ENCODE measurements at places on chromosomes 2 and 18.

DNA sequence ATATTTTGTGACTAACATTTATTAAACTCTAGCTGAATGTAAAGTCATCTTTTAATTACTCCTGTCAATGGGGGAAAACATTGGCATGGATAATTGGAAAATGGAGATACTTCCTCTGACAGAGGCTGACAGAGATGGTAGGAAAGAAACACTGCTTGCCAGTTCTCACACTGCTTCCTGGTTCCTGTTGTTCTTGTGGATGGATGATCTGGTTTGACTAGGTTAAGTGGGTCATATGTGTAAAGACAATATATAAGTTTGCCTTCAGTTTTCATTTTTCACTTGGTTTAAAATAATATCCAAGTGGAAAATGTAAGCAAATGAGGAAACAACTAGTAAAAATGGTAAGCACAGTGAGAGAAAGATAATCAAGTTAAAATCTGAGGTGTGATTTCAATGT, 188.8 kb upstream of the CWC22 start:
- no peak for DNase-seq

- no peak for DNase-seq
Measured at GRCh38 chr2:203713381-203713780, 6.9 kb downstream of the CD28 start.

DNA sequence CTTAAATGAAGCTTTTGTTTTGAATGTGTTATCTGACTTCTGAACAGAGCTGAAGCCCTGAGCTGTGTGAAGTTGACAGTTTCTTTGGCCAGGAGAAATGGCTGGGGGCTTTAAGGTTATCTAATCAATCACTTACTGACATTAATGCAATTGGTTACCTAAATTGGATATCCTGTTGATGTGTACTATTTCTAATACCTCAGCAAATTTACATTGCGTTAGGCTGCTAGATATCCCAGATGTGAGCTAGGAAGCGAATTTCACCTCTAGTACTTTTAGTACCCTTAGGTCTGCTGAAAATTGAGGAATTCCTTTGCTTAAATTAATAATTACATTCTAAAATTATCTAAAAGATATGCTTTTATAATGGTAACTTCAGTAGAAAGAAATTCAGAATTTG, 102.0 kb downstream of the LCLAT1 start:
- no peak for DNase-seq

- peak; percentile 7 for DNase-seq
Measured at GRCh38 chr2:99338029-99338585, 918 bp downstream of the EIF5B start.

DNA sequence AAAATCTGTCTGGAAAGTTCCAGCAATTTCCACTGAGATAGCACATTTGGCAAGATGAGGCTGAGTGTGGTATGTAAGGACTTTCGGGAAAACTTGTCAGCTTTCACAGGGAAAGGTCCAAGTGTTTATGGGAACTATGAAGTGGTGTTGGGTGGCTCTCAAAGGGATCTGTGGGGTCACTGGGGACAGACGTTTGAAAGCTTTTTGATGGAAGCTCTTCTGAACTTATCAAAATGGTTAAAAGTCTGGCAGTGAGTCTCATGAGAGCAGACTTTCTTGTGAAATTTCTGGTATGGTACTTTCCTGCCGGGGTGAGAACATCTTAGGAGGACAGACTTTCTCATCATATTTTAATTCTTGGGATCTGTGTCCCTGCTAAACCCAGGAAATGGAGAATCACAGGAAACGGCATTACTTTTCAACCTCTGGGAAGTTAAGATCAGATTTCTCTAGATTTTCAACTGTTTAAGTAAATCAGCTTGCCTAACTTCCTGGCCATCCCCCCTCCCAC, 546.3 kb upstream of the ZEB2 start:
- peak; percentile 61 for DNase-seq

DNA sequence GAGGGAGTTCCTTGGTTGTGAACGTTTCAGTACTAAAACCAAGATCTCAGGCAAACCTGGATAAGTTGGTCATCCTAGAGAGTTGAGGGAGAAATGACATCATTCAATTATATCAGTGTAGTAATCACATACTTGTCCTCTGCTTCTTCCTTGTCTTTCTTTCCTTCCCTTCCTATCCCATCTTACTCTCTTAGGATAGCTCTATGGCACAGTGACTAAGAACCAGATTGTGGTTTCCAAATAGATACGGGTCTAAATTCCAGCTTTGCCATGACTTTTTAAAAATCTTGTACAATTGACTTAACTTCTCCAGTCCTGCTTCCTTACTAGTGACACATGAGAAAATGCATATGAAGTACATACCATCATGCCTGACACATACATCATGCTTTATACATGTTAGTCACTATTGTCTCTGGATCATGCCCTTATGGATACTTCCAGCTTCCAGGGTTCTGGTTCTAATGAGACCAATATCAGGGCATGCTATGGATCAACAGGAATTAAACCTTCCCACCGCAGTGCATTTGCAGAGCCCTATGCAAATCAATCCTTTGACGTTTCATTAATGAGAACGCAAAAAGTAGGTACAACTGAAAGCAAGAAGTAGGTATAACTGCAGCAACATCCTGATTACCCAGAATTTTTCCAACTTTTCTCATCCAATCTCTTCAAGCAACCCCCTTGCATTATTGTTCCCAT, 168.0 kb upstream of the KLF7 start:
- no peak for DNase-seq

DNA sequence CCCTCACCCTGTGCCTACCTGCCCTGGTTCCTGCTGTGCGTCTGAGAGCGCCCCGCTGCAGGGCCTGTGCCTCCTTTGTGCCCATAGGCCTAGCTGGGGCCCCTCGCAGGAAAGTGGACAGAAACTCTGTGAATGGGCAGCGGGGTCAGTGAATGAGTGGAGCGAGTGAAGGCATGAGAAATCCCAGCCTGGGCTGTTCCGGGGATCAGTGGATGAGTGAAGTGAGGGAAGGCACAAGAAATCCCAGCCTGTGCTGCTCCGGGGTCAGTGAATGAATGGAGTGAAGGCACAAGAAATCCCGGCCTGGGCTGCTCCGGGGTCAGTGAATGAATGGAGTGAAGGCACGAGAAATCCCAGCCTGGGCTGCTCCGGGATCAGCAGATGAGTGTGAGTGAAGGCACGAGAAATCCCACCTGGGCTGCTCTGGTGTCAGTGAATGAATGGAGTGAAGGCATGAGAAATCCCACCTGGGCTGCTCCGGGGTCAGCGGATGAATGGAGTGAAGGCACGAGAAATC, 2.0 kb downstream of the COLEC11 start:
- DNase-seq: no peak

DNA sequence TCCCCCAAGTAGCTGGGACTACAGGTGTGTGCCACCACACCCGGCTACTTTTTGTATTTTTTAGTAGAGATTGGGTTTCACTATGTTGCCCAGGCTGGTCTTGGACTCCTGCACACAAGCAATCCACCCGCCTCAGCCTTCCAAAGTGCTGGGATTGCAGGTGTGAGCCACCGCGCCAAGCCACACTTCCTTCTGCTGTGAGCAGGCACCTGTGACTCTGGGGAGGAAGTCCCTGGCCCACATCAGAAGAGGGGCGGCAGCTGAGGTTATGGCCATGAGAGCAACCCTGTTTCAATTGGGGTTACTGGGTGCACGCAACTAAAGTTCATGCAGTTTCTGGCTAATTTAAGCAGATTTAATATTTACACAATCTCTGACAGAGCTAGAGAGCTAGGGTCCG, 91.0 kb downstream of the PLB1 start:
- DNase-seq: no peak

Measured in umbilical cord (tissue), 2 donors.